ENCODE measurements at places on chromosomes 4 and X.

DNA sequence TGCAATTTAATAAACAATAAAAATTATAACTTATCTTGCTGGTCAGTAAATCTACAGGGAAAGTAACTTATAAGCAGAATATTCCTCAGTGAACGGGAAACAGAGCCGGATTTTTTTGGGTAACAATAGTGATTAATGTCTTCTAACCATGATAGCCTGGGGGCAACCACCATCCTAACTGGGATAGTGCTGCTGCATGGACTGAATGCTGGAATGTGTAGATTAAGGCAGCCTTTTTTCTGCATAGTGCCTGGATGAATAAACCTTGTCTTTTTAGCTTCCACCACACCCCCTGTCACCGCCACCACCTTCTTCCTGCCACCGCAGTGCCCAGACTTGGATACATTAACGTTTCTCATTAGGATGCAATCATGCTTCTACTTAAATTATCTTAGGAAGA, 83.6 kb upstream of the LNX1 start:
- no peak for DNase-seq

- no peak for DNase-seq
Measured at GRCh38 chr4:1154126-1154522, 18.3 kb downstream of the SPON2 start.

GRCh38 chr4:56535915-56536314, 30.3 kb downstream of the ARL9 start:
- DNase-seq, result no peak

GRCh38 chr4:24885342-24885741, 27.5 kb downstream of the CCDC149 start:
- no peak for DNase-seq
